ENCODE measurements at places on chromosomes 2 and 18.

DNA sequence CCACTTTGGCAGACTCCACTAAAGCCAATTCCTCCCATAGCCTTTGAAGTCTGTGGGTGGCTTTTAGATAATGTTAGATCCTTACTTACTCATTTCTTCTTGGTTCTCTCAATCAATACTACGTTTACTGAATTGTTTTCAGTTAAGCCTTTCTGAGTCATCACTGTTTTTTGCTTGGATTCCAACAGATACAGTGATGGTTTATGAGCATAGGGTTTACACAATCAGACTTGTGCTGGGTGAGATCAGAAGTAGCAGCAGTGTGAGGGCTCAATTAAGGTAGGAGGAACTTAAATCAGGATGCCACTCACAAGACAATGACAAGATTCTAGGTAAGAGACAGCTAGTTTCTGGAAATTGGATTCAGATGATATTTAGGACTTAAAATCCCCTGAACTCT is 297.7 kb upstream of the DOK6 start:
- DNase-seq, result no peak

- DNase-seq, result no peak
Measured at GRCh38 chr2:121907928-121908327, 152.5 kb downstream of the TSN start.

DNA sequence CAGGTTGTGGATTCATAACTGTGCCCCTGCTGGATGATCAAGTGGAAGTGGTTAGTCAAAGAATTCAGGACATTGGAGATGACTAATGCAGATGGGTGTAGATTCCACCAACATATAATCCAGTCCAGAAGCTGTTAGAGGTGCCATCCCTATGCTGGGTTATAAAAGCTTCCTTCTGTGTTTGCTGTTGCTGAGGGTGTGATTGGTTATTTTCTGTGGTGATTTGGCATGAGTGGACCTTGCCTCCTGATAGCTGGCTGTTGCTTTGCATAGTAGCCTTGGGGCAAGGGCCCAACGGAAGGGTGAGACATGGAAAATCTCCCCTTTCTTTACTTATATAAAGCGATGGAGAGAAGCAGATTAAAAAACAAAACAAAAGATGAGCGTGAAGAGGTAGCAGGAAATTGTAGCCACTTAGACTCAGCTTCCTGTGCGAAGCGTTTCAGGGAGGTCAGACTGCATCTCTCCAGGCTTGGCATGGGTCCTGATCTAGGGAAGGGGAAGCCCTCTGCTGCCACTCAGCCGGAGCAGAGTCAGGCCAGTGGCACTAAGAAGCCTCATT is 190.4 kb downstream of the FMNL2 start:
- no peak for DNase-seq

DNA sequence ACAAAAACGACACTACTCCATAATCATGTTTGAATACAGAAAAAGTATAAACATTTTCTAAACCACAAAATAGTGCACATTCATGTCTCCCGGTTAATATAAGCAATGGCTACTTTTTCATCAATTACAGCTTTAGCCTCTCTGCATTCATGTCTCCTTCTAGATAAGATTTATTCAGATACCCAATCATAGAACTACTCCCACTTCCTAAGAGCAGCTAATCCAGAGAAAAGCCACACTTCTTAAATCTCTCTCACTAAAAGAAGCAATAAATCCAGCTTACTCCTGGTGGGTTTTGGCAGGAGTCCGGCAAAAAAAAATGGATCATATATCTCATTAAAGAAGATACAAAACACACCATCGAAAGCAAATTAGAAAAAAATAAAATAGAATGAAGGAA is 20.1 kb downstream of the DSEL start:
- no peak for DNase-seq

DNA sequence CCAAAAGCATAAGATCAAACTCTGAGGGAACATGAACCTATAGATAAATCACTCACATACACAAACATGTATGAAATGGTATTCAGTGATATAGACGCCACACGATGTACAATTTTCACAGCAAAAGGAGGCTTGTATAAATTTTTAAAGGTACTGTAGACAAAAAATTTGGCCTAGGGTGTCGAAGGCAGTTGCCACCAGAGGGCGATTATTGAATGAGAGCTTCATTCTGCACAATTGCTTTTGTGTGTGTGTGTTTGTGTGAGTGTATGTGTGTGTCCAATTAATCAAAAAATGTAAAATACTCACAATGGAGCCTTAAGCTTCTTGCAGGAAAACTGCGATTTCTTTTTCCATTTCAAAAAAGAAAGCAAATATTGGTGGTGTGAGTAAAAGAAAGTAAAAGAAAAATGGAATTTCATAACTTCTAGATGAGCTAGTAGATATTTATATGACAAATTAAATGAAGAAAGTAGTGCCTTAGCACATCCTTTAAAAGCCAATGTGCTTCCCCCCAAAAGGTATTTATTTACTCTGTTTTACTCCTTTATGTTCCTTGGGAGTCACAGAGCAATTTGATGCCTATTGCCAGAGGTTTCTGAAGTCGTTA is 800.1 kb downstream of the SATB2 start:
- DNase-seq, result no peak

DNA sequence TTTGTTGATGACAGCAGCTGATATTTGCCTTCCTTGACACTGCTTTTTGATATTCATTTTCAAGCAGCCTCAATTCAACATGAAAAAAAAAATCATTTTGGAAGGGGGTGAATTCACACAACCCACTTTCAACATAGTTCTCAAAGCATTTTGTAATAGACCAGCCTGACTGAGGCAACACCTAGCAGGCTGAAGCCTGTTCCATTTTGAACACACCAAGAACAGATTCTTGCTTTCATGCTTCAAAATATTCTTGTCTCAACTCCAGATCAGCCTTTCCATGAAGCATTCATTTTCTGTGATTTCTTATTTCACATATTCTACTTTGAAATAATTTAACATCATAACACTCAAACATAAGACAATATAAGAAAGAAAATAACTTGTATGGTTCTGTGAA is 812.6 kb upstream of the POU3F3 start:
- no peak for DNase-seq

- DNase-seq, result no peak
Measured at GRCh38 chr18:10482363-10482984, 28.0 kb downstream of the APCDD1 start.

- no peak for DNase-seq
Measured at GRCh38 chr2:84175340-84175739, 283.7 kb downstream of the SUCLG1 start.

- DNase-seq, result no peak
Measured at GRCh38 chr2:116820986-116821385, 993.5 kb upstream of the DDX18 start.

DNA sequence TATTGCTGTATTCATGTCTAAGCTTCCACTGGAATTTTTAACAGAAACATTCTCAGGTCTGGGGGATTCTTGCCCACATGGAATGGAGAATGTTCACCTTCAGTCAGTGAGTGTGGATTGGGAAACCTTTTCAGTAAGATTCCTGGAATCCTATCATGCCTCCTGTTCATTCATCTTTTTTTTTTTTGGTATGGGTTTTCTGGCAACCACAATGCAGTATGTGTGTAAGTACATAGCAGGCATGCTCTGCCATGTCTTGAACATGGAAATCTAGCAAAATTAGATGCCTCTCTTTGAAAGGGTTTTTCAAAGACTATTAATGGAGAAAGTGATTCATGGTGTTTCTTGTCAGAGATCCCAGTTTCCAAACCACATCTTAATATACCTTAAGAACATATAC is 176.5 kb downstream of the LTBP1 start:
- no peak for DNase-seq

DNA sequence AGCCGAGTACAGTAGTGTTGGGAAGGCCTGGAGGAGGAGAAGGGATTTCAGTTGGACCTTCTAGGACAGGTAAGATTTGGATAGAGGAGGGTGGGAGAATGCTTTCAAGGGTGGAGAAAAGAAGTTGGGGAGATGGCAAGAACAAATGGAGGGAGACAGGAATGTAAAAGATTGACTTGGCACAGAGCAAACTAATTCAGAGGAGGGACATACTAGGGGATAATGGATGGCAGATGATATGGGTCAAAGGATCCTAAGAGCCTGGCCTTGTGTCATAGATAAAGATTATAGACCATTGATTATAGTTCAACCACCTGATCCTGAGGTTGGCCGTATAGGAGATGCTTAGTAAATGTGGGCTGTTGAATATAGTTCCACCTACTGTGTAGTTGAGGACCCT is 12.4 kb downstream of the WDR43 start:
- no peak for DNase-seq

DNA sequence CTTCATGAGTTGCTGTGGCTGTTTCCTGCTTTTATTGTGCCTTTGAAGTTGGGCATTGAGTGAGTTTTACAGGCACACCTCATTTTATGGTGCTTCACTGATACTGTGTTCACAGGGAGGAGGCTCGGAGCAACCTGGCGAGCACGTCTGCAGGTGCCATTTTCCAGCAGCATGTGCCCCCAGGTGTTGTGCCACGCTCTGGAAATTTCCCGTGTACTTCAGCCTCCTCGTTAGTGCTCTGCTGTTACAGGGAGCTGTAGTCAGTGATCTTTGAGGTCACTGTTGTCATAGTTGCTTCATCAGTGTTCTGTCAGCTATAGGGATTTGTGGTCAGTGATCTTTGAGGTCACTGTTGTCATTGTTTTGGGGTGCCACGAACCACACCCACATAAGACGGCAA is 20.1 kb downstream of the CTDP1 start:
- DNase-seq, result no peak

GRCh38 chr2:66030553-66030952 is 404.4 kb upstream of the MEIS1 start:
- no peak for DNase-seq

GRCh38 chr2:239960929-239961661 is 64.0 kb downstream of the NDUFA10 start:
- DNase-seq, result no peak

GRCh38 chr18:46915800-46916550 is 1.3 kb downstream of the PIAS2 start:
- no peak for DNase-seq

DNA sequence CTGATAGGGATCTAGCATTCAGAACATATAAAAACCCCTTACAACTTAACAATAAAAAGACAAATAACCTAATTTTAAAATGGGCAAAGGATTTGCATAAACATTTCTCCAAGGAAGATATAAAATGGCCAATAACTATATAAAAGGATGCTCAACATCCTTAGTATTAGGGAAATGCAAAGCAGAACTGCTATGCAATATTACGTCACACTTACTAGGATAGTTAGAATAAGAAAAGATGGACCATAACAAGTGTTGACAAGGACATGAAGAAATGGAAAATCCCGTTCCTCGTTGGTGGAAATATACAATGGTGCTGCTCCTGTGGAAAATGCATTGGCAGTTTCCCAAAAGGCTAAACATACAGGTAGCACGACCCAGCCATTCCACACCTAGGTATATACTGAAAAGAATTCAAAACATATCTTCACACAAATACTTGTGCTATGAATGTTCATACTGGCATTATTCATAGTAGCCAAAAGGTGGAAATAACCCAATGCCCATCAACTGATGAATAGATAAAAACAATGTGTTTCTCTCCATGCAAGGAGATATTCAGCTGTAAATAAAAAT is 48.2 kb upstream of the REV1 start:
- DNase-seq, result no peak

GRCh38 chr18:23871410-23871809 is 143.1 kb upstream of the TTC39C start:
- no peak for DNase-seq

DNA sequence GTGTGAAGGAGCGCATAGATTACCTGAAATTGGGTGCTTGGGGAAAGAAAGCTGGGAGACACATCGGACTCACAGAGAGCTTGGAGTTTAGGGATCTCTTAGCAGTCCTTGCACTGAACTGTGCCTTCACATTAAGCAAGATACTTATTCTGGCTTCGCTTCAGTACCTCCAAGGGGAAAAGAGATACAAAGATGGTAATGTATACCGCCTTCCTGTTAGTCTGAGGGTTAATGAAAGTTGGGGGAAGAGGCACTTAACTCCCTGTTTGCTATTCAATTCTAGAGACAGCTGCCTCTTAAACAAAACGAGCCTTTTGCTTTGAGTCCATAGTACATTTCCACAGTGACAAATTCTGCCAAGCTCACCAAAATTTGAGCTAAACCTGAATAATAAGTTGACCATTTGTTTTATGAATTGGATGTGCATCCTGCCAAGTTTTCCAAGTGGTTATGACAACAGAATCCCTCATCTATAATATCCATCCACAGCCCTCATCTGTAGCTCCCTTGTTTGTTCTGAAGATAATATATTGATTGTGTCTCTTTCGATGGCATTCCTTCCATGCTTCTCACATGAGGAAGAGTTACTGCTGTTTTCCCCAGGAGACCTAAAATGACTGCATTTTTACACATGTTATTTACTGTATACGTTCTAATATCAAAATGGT is 287.1 kb upstream of the ATP5MC3 start:
- no peak for DNase-seq

DNA sequence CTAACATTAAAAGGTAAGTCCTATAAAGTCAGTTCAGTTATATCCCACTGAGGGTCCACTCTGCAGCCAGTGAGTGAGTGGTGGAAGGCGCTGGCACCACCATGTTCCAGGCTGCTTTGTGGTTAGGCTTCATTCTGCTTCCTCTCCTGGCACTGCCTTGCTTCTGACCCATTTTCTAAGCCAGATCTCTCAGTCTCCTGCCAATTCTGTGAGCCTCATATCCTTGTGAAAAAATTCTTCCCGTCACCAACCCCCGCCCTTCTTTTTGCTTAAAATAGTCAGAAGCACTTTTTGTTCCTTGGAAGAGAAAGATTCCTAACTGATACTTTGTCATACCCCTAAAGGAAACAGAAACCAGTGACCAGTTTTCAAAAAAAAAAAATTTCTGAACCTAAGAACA is 139.8 kb upstream of the NCK2 start:
- DNase-seq, result peak; percentile 58

Measured in left hindlimb (tissue), 1 donor.